ENCODE measurements at places on chromosomes 11 and 22.

- DNase-seq: no peak
Measured at GRCh38 chr11:35116245-35116644, 22.7 kb upstream of the CD44 start.

- DNase-seq: peak; percentile 38
Measured at GRCh38 chr11:33542921-33543320, 157.7 kb downstream of the C11orf91 start.

DNA sequence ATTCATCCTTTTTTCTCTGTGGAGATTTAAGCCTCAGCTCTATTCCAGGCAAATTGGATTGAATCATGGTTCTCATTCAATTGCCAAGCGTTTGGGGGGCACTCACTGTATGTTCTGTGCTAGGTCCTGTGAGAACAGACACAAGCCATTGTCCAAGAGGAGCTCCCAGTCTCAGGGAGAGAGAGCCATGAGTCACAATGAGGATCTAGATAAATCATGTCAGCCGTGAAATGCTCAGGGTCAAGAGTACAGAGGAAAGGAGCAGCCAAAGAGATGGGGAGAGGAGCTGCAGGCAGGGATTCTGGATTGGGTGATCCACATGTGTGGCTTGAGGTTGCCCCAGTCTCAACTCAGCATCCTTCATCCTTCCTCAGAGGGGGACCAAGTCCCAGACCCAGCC is 93.6 kb downstream of the FEZ1 start:
- no peak for DNase-seq

GRCh38 chr11:57358991-57359390 is 20.8 kb downstream of the P2RX3 start:
- no peak for DNase-seq

GRCh38 chr11:93945596-93945995 is 75.6 kb upstream of the HEPHL1 start:
- no peak for DNase-seq

GRCh38 chr11:114284021-114284420 is 12.2 kb upstream of the NNMT start:
- DNase-seq: no peak

- no peak for DNase-seq
Measured at GRCh38 chr11:60098508-60098907, 10.0 kb downstream of the MS4A2 start.

DNA sequence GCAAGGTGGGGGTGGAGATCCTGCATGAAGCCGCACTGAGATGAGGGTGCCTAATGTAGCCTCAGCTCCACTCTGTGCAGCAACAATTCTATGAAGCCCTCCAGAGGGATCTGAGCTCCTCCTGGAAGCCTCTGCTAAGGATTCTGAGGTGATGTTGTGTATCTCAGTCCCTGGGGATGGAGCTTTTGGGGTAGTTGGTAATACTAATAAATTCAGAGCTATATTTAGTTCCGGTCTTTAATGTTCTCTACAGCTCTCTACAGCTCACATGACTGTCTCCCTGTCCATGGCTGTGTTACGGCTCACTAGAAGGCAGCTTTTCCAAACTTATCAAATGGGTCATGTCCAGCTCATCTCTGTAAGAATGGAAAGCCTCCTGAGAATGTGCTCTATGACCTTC is 93.4 kb downstream of the ISX start:
- DNase-seq: no peak

GRCh38 chr11:60786811-60787567 is 1.9 kb downstream of the MS4A10 start:
- no peak for DNase-seq

DNA sequence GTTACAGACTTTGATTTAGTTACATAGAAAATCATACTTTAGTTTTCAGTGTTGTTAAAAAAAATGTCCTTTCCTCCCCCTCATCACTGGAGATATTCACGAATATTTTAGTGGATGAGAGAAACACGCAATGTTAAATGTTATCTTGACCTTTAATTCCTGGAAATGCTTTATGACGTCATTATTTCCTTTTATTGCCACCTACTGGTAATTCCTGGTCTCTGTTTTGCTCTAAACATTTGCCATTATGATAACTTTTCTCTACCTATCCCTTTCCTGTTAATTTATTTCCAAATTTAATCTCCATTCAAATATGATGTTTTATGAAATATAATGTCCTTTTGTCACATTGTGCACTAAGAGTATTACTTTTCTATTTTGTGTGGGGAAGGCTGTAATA is 770.6 kb downstream of the FAM181B start:
- DNase-seq: no peak

DNA sequence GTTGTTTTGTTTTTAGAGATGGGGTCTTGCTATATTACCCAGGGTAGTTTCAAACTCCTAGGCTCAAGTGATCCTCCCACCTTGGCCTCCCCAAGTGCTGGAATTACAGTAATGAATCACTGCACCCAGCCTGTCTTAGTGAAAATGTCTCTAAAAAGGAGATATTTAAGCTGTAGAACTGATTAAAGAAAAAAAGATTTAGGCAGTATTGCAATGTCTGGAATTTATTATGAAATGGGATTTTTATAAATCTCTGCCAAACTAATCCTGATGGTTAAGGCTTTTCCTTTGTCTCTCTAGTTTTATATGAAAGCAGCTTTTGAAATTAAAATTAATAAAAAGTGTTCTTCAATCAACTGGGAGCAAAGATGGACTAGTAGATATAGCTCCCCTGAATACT is 2.1 kb downstream of the PLAAT3 start:
- DNase-seq: no peak

GRCh38 chr22:36391638-36392037 is 3.9 kb upstream of the MYH9 start:
- DNase-seq: no peak

DNA sequence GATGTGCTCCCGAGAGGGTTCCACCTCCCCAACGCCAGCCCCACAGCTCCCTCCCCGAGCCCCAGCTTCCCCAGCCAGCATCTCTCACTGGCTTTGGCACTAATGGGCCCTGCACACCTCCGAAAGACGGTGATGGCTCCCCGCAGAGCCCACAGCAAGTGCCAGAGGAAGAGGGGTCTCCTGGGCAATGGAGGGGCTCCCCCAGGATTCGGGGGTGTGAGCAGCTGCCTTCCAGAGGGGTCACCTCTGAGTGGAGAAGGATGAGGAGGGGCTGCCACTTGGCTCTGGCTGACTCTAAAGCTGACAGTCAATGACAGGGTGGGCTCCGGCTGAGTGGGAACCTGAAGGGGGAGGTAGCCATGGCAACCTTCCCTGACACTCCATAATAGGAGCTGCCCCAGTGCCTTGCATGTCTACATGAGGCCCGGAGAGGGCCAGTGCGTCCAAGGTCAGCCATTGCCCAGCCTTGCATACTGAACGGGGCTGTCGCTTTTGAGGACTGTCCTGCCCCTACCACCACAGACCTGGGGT is 98.6 kb upstream of the SYT13 start:
- DNase-seq: no peak

GRCh38 chr22:31083923-31084810 is 3.0 kb downstream of the SMTN start:
- DNase-seq: peak; percentile 40

- DNase-seq: no peak
Measured at GRCh38 chr11:73787051-73787642, 527 bp upstream of the MRPL48 start.

GRCh38 chr11:87431392-87431791 is 393.7 kb downstream of the TMEM135 start:
- DNase-seq: no peak

DNA sequence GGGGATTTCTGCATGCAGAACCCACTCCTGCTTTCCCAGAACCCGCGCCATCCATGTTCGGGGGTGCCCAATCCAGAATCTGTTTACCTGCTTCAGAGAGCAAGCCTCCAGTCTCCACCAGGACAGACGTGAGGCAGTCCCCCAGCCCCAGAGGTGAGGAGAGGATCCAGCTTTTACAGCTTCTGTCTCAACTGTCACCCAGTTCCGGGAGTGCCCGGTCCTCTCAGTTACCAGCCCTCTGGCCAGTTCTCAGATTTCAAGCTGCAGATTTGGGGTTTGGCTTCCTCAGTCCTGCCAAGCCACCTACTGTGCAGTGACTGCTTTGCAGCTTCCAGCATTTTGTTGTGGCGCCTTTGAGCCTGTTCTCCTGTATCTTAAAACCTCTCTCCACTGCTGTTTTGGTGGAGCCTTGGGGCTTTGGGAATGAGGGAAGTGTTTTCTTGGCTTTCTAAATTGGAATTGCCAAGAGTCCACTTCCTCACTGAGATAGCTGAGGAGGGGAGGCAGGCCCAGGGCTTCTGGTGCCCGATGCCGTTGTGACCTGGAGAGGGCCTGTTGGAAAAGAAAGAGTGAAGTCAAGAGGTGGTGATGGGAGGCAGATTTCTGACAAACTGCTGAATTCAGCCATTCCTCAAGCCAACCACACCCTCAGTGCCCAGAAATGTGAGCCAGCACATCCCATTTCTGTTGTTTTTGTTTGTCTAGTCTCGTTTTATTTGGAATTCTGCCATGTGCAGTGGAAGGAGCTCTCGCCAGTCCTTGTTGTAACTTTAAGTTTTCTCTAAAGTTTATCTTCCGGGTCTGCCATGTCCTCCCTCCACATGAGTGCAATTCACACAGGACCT is 513.4 kb downstream of the TBC1D22A start:
- no peak for DNase-seq

GRCh38 chr22:25970999-25971811 is 198.1 kb upstream of the SEZ6L start:
- no peak for DNase-seq

DNA sequence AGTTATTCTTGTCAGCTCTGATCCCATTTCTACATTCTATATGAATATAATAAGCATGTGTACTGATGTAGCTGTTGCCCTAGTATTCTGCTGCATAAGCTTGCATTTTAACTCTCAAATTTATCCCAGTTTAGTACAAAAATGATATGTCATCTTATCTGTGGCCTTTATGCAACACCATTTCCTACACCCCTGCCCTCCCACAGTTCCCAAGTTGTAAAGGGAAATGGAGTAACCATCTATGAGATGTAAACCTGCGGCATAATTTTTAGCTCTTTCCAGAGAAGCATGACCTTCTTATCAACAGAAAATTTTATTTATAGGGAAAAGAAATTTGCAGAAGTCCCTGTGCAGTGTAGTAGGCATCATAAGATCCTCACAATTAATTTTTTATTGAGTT is 18.9 kb upstream of the CARD18 start:
- DNase-seq: no peak

- no peak for DNase-seq
Measured at GRCh38 chr11:2460540-2461252, 15.9 kb downstream of the KCNQ1 start.

DNA sequence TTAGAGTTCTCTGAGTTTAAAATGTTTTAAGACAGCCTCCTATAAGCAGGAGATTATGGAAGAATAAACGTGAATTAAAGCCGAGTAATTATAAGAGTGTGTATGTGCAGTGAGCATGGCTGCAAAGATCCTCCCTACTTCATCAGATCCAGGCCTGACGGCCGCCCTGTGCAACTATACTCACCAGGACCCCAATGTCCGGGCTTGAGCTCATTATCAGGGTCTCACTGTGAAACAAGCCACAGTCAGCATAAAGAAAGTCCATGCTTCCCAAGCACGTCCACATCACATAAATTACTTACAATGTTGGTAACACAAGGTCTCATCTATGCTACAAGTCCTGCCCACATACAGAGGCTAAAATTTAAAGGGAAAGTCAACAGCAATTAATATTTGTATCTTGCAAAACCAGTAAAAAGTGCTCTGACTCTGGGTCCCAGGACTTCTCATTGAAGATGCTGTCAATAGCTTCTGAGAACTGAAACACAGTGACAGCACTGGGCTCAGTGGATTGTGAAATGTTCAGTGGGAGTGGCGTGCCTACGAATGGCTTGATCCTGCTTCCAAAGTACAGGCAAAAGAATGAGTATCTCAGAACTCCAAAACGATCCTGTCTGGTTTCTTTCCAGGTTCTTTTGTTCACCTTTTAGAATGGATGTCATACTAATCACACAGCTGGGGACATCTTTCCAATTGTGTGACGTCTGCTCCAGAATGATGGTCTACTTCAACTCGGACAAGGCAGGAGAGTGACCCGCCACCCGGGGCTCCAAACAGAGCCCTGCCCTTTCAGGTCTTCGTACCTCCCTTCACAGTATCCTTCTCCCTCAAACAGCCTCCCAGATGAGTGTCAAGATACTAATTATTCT is 72.1 kb upstream of the ARFGAP3 start:
- no peak for DNase-seq

DNA sequence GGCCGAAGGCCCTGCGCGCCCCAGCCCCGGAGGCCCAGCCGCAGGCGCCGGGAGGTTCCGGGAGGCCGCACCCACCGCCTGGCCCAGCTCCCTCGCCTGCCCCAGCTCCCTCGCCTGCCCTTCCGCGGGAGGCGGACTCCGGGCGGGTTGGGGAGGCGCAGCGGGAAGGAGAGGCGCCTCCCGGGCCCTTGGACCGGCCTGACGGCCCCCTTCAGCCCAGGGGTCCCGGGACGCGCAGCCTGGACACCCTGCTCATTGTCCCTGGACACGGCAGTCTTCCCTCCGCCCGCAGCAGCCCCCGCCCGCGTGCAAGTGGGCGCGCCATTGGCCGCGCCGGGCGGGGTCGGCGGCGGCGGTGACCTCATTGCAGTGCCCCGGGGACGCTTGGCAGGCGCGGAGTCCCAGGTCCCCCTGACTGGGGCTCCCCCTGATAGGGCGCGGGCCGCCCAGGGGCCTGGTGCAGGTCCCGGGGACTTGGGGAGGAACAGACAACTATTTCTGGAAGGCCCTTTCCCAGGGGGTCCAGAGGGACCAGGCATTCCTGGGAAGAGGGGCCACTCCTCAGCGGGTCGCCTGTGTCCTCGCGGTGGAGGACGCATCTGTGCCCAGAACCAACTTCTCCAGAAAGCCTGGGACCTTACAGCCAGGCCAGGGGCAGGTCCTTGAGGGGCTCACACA is 501 bp downstream of the CD151 start:
- DNase-seq: no peak

DNA sequence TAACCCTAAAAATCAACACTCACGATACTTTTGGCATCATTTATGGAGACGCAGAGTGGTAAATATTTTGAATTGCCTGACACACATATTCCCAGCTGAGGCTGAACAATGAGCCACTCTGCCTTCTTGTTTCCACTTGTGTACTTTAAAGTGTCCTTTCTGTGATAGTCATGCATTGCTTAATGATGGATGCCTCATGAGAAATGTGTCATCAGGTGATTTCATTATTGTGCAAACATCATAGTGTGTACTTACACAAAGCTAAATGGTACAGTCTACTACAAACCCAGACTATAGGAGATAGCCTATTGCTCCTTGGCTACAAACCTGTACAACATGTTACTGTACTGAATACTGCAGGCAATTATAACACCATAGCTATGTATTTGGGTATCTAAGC is 44.2 kb downstream of the MRE11 start:
- no peak for DNase-seq

- peak; percentile 99 for DNase-seq
Measured at GRCh38 chr11:67508486-67509121, 642 bp upstream of the CDK2AP2 start.

- no peak for DNase-seq
Measured at GRCh38 chr11:43578346-43579170, 102.0 kb upstream of the HSD17B12 start.

GRCh38 chr22:31093086-31093850 is 12.2 kb downstream of the SMTN start:
- peak; percentile 15 for DNase-seq

DNA sequence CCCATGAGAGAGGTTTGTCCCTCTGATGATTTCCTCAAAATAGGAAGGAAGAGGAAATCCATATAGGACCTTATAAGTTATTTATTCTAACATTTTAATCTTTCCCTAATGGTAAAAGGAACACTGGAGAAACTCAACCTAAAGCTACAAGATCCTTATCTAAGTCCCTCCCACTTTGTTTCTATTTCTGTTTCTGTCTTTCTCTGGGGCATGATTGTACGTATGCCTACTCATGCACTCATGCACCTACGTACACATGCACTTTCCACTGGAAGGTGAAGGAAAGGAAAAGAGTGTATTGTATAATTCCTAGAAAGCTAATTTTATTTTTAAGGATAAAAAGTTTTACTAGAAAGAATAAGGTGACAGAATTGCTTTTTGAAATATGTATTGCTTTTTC is 125.0 kb downstream of the RAB38 start:
- no peak for DNase-seq

Data from GM12892 (cell line).